ENCODE measurements at places on chromosomes 5 and 9. TPM values are rescaled to one million over a fixed set of nuclear protein-coding genes. Genes with fewer than 3 reads are reported as not detected.

The TERT gene
- total RNA-seq: not detected

GRCh38 chr5:108129129-108129528 lies 252.8 kb downstream of the FBXL17 start:
- DNase-seq: no peak

- no peak for DNase-seq
Measured at GRCh38 chr9:124261736-124262648, 4.2 kb downstream of the NEK6 start.

- no peak for DNase-seq
Measured at GRCh38 chr9:14301583-14302021, 12.3 kb downstream of the NFIB start.

DNA sequence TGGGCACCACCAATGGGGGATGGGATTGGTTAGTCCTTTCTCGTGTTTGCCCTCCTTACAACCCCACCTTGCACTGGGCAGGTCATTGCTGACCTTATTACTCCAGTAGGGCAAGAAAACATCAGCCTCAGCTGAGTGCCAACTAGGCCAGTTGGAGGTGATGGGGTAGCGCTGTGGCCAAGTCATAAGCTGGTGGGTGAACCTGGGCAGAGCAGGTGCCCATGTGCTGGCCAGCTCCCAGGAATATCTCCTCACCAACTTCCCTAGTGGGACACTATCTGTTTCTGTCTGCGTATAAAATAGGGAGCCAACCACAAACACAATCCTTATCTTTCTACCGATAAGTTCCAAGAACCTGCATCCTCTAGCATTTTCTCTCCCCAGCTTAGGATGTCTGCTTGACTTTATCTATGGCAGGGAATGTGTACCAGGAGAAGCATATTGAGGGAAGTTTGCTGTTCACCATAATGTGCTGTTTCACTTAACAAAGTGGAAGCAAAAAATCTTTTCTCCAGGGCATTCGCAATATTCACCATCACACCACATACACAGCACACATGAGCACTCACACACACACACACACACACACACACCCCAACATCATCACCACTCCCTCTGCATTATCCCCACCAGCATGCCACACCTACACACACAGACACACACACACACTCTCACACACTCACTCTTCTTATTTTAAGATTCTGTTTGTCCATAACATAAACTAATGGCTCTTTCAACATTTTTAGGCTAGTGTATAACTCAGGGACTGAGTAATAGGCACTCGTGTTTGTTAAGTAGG lies 390.0 kb downstream of the ENC1 start:
- no peak for DNase-seq

DNA sequence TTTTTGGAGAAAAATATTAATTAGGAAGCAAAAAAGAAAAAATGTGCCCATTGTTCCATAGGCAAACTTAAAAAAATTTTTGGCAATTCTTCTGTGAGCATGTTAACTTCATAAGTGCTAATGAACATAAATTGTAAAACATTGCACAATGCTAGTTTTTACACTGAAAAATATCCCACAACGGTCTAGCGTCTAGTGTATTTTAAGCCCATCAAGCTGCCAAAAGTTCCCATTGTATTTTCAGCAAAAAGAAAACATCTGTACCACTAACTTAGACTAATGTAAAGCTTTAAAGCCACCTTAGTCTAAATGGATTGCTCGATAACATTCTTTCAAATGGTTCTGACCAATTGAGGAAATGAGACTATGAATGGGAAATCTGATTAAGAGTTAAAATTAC lies 2.8 kb downstream of the NR6A1 start:
- DNase-seq: no peak

The OGN gene
- 15.1 TPM for total RNA-seq

DNA sequence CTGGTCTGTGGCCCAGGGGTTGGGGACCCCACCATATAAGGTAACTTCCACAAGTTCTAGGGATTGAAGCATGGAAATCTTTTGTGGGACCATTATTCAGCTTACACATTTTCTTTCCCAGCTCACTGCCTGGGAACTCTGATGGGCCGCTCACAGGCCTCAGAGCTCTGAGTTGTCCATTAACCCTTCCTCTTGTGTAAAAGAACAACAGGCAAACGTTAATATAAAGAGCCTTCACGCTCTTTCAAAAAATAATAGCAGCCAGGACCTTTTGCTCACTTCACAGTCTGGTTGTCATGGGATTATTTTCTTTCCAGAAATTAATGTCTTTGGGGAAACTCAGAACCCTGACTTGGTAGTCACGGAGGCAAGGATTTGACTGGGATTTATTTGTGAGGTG lies 443.3 kb downstream of the AGTPBP1 start:
- DNase-seq: no peak

The ADAMTS13 gene
- total RNA-seq: 2.2 TPM

DNA sequence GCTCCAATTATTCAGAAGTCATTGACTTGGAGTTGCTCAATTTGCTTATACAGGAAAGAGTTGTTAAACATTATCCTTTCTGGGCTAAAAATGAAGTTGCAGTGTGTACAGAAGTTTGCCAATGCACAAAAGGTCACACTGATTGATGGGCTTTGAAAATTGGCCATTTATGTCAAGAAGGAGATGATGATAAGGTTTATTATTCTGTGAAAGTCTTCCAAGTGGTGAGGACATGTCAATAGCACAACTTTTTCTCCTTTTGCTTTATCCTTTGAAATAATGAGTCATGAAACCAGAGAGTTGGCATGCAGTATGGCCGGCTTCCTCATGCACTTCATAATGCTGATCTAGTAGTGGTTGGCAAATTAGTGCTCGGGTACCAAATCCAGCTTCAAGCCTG lies 848.5 kb upstream of the WWC1 start:
- no peak for DNase-seq

The ADGRV1 gene
- 474 TPM for total RNA-seq

The PLCXD3 gene
- 6.4 TPM for total RNA-seq

The C5orf52 gene
- not detected for total RNA-seq

DNA sequence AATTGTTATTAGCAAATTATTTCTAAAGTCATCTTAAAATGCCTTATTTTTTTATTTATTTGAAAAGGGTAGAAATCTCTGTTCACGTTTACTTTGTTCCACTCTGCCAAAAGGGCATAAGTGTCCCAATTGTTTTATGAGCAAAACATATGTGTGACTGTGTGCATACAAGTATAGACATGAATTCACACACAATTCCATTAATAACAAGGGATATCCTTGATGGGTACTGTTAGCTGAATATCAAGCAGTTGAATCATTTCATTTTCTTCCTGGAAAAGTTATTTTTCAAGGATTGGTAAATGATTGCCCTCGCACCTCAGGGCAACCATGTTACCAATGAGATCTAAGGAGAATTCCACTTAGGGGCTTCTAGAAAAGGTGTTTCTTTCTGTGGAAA lies 92.1 kb upstream of the TAF11L2 start:
- no peak for DNase-seq

DNA sequence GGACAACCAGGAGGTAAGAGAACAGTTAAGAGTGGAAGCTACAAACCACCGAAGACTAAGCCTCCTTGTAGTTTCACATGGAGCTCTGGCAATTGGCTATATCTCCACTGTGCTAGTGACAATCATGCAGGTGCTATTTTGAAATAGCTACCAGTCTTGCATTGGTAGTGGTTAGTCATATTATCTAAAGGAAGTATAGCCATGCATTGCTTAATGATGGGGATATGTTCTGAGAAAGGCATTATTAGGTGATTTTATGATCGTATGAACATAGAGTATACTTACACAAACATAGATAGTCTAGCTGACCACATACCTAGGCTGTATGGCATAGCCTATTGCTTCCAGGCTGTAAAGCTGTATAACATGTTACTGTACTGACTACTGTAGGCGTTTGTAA lies 28.4 kb downstream of the HSDL2 start:
- DNase-seq: no peak
